A549 treated with AZD2906 at 1 μM for 4 hours (cell line): ENCODE measurements at places on chromosomes 4 and X. TPM values are rescaled to one million over a fixed set of nuclear protein-coding genes. Genes with fewer than 3 reads are reported as not detected.

Gene KLKB1
- not detected in 5 replicates for total RNA-seq

Gene VCX
- total RNA-seq = 0.10 TPM in 1 of 5 replicates, not detected in the others

Gene KLHL4
- 5.6 to 6.3 TPM (median 5.6 TPM) in 5 replicates for total RNA-seq

Gene NRK
- total RNA-seq = not detected in 5 replicates

Gene FAT1
- 125 to 210 TPM (median 142 TPM) in 5 replicates for total RNA-seq
